ENCODE measurements at places on chromosomes 7 and 10. TPM values are rescaled to one million over a fixed set of nuclear protein-coding genes. Genes with fewer than 3 reads are reported as not detected.

KCNIP2 gene
- total RNA-seq: 2.0 TPM

- H3K27me3 ChIP-seq: no peaks in the 10 kb centered on the region
- H3K4me1 ChIP-seq: peaks cover 27% of the 10 kb centered on the region
These were observed 2.3 kb upstream of the CYTH3 start for GRCh38 chr7:6274743-6275142.

NME8 gene
- 0.09 TPM for total RNA-seq

- no peaks in the 10 kb centered on the region for H3K36me3 ChIP-seq
- H3K4me1 ChIP-seq: peaks cover 2% of the 10 kb centered on the region
- H3K4me3 ChIP-seq: no peak overlapping the region
- H3K27me3 ChIP-seq: no peaks in the 10 kb centered on the region
- DNase-seq: no peak
These were observed 1292.0 kb downstream of the XPNPEP1 start for GRCh38 chr10:108631332-108631731.

GRCh38 chr7:5143935-5144903, 45.8 kb upstream of the WIPI2 start:
- H3K27me3 ChIP-seq: no peaks in the 10 kb centered on the region
- no peak overlapping the region for H3K4me3 ChIP-seq
- H3K36me3 ChIP-seq: no peaks in the 10 kb centered on the region
- no peak overlapping the region for H3K27ac ChIP-seq
- no peaks in the 10 kb centered on the region for H3K4me1 ChIP-seq
- DNase-seq: no peak

- no peak for DNase-seq
- H3K27me3 ChIP-seq: no peaks in the 10 kb centered on the region
- no peak overlapping the region for H3K27ac ChIP-seq
- no peak overlapping the region for H3K4me3 ChIP-seq
- no peaks in the 10 kb centered on the region for H3K4me1 ChIP-seq
These were observed 661.3 kb downstream of the PARD3 start for GRCh38 chr10:34153663-34154382.

- H3K4me3 ChIP-seq: no peak overlapping the region
- H3K4me1 ChIP-seq: no peaks in the 10 kb centered on the region
- no peaks in the 10 kb centered on the region for H3K36me3 ChIP-seq
- H3K27me3 ChIP-seq: no peaks in the 10 kb centered on the region
These were observed 75.0 kb downstream of the VPS50 start for GRCh38 chr7:93307131-93307660.

SH2D4B gene
- 0.19 TPM for total RNA-seq

- no peak for DNase-seq
- H3K27me3 ChIP-seq: no peaks in the 10 kb centered on the region
- H3K27ac ChIP-seq: no peak overlapping the region
- H3K4me3 ChIP-seq: no peak overlapping the region
- no peaks in the 10 kb centered on the region for H3K36me3 ChIP-seq
These were observed 21.0 kb downstream of the SLC13A4 start for GRCh38 chr7:135706858-135707569.

- H3K4me3 ChIP-seq: peak overlapping the region; percentile 55
- peak overlapping the region; percentile 42 for H3K27ac ChIP-seq
- peaks cover 12% of the 10 kb centered on the region for H3K4me1 ChIP-seq
These were observed 177.9 kb upstream of the PLXDC2 start for GRCh38 chr10:19638182-19638895.

GRCh38 chr10:29039091-29039490, 249.8 kb upstream of the LYZL1 start:
- H3K27ac ChIP-seq: no peak overlapping the region
- no peaks in the 10 kb centered on the region for H3K4me1 ChIP-seq
- H3K27me3 ChIP-seq: no peaks in the 10 kb centered on the region
- no peak overlapping the region for H3K4me3 ChIP-seq
- no peak for DNase-seq

GRCh38 chr10:88901206-88901983, 21.4 kb downstream of the STAMBPL1 start:
- DNase-seq: no peak
- no peak overlapping the region for H3K4me3 ChIP-seq
- no peaks in the 10 kb centered on the region for H3K36me3 ChIP-seq
- H3K27me3 ChIP-seq: no peaks in the 10 kb centered on the region

DNA sequence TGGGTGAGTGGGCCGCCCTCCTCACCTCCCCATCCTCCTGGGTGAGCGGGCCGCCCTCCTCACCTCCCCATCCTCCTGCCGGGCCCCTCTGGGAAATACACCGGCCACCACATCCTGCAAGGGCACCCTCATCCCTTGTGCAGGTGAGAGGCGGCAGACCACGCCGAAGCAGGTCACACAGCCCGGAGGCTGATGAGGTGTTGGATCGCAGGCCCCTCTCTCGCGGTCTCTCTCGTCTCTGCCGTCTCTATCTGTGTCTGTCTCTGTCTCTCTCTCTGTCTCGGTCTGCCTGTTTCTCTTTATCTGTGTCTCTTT, 30.8 kb upstream of the FOXL3 start:
- no peak for DNase-seq
- peaks cover 10% of the 10 kb centered on the region for H3K36me3 ChIP-seq
- no peaks in the 10 kb centered on the region for H3K27me3 ChIP-seq
- no peaks in the 10 kb centered on the region for H3K4me1 ChIP-seq
- H3K4me3 ChIP-seq: no peak overlapping the region

DNA sequence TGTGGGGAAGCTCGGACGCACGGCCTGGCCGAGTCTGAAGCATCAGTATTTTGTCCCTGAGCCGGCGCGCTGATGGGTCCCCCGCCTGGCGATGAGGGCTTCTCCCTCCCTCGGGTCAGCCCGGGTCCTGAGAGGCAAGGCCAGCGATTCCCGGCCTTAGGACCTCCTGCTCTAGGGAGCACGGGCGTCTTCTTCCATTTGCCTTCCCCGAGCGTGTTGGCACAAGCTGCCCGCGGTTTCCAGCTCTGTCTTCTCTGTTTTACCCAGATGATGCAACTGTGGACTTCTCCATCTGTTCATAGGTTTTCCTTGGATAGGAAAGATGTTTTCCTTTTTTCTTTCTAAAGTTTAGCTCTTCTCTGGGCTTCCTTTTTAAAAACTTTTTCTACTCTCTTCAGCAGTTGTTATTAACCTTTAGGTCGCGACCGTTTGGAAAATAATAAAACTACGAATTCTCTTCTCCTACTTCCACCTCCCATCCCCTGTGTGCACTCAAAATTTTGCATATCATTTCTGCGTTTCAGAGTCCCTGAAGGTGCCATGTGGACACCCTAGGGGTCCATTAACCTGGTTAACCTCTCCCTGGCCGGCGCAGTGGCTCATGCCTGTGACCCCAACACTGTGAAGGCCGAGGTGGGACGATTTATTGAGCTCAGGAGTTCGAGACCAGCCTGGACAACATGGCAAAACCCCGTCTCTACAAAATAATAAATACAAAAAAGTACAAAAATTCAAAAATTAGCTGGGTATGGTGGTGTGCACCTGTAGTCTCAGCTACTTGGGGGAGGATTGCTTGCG, 1.4 kb upstream of the SLC25A28 start:
- peaks cover 29% of the 10 kb centered on the region for H3K4me1 ChIP-seq
- H3K4me3 ChIP-seq: peak overlapping the region; percentile 60
- H3K27me3 ChIP-seq: no peaks in the 10 kb centered on the region
- DNase-seq: no peak
- peak overlapping the region; percentile 99 for H3K27ac ChIP-seq

SYCE1 gene
- 0.33 TPM for total RNA-seq

GRCh38 chr10:13234172-13234571, at the start of gene UCMA:
Gene UCMA (minus strand): TSS chr10:13234374. CDS start chr10:13234258, 116 bp downstream.
- no peak for DNase-seq
- no peak within 1 kb of the TSS for H3K27ac ChIP-seq
- H3K4me1 ChIP-seq: no peaks in the 10 kb centered on the region

DNA sequence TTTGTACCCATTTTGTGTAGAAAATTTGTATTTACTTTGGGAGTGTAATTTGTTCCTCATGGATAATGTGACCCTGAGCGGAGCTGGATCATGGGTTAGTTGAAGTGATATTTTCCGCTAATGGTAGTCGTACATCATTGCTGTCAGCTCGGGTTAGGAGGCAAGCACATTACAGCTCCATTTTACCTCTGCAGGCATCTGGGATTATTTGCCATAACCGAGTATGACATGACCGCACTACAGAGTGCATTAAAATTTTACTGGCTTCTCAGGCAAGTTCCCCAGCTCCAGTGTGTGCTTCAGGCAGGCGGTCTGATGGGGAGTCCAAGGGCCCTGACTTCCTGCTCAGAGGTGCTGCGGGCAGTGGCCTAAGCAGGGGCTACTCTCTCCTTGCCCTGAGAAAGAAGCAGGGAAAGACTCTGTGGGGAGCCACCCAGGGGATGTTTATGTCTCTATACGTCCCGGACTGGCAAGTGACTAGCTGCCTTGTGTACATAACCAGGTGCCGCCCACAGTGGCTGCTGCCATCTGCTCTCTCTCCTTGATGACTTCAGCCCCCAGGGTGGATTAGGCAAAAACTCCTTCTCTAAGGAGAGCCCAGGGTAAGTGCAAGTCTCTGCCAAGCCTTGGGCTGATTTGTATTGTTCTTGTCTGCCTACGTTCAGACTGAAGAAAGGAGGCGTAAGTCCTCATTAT, 685.3 kb upstream of the GALNT17 start:
- DNase-seq: no peak
- H3K4me3 ChIP-seq: no peak overlapping the region
- no peaks in the 10 kb centered on the region for H3K27me3 ChIP-seq
- H3K27ac ChIP-seq: no peak overlapping the region
- no peaks in the 10 kb centered on the region for H3K36me3 ChIP-seq

MOGAT3 gene
- 1.8 TPM for total RNA-seq

HOXA3 gene
- 0.17 TPM for total RNA-seq

INMT gene
- total RNA-seq: 130 TPM

- no peaks in the 10 kb centered on the region for H3K36me3 ChIP-seq
- H3K27me3 ChIP-seq: no peaks in the 10 kb centered on the region
- peaks cover 5% of the 10 kb centered on the region for H3K4me1 ChIP-seq
- no peak for DNase-seq
These were observed 536.8 kb upstream of the NRP1 start for GRCh38 chr10:33871061-33871956.

DNA sequence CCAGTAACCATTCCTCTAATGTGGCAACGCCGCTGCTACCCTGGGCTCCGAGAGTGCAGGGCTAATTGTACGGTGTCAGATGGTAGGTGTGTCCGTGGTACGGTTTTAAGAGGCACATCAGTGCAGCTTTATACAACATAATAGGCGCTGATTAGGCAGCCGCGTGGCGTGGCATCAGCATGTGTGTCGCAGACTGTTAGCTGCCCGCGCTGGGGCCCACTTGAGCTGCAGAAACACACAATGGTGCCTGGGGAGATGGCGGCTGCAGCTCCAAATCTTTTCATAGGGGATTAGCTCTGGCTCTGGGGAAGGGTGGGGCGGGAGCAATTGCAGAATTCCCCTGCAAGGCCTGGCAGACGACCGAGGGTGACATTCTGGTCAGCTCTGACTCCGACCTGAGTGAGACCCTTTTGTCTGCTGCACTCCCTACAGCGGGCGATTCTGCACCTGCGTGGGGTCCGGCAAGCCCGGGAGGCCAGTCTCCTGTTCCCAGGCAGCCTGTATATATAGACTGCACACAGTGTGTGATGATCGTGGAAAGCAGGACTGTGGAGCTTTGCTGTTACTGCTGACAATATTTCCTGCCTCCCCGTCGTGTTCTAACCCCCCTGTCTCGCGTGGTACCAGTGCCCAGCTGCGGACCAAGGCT, 722.7 kb upstream of the CELF2 start:
- no peaks in the 10 kb centered on the region for H3K27me3 ChIP-seq
- H3K4me3 ChIP-seq: no peak overlapping the region
- H3K27ac ChIP-seq: no peak overlapping the region
- no peaks in the 10 kb centered on the region for H3K36me3 ChIP-seq
- H3K4me1 ChIP-seq: no peaks in the 10 kb centered on the region
- no peak for DNase-seq

DNA sequence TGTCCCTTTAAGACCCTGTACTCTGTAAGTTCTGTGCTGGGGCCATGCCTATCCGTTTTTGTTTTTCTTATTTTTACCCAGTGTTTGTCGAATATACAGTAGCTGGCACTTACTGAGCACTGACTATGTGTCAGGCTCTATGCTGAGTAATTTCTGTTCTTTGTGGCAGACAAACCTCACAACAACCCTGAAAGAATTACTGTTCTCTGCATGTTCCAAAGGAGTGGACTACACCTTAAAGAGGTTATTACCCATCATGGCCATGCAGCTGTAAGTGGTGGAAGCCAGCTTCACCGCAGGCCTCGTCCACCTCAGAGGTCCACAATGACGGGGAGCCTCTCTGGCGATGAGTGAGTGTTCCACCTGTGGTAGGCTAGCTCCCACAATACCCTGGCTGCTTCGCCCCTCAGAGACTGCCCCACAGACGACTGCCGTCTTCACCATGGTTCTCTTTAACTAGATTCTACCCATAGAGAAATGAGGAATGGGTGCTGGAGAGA, 30.1 kb upstream of the RBM20 start:
- H3K27ac ChIP-seq: no peak overlapping the region
- H3K36me3 ChIP-seq: no peaks in the 10 kb centered on the region
- no peaks in the 10 kb centered on the region for H3K27me3 ChIP-seq
- H3K4me1 ChIP-seq: no peaks in the 10 kb centered on the region
- H3K4me3 ChIP-seq: no peak overlapping the region

PLEKHS1 gene
- not detected for total RNA-seq

SMKR1 gene
- not detected for total RNA-seq

DNA sequence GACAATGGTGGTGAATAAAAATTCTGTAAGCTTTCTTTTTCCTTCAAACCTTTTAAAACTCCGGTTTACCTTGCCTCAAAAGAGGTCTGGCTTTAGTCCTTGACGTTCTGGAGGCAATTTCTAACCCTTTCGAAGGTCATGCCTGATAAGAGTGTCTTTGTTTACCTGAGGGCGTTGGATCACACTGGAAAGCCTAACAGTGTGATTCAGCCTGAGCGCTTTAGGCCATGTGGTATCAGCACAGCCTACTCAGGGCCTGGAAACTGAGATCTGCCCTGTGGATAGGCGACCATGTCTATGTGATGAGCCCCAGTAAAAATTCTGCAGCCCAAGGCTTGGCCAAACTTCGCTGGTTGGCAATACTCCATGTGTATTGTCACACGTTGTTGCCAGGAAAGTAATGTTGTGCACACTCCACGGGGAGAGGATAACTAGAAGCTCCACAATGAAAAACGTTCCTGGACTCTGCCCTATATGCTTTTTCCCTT, 10.7 kb downstream of the CCDC6 start:
- peak overlapping the region; percentile 79 for H3K27ac ChIP-seq
- H3K4me3 ChIP-seq: no peak overlapping the region
- H3K27me3 ChIP-seq: no peaks in the 10 kb centered on the region

GPC2 gene
- total RNA-seq: 0.33 TPM

- no peak for DNase-seq
- H3K4me1 ChIP-seq: peaks cover 36% of the 10 kb centered on the region
- no peaks in the 10 kb centered on the region for H3K27me3 ChIP-seq
These were observed 1.9 kb downstream of the TTYH3 start for GRCh38 chr7:2633538-2634266.

MYO3A gene
- total RNA-seq: 0.33 TPM
